ENCODE measurements at places on chromosomes 7 and 10. TPM values are rescaled to one million over a fixed set of nuclear protein-coding genes. Genes with fewer than 3 reads are reported as not detected.

DNA sequence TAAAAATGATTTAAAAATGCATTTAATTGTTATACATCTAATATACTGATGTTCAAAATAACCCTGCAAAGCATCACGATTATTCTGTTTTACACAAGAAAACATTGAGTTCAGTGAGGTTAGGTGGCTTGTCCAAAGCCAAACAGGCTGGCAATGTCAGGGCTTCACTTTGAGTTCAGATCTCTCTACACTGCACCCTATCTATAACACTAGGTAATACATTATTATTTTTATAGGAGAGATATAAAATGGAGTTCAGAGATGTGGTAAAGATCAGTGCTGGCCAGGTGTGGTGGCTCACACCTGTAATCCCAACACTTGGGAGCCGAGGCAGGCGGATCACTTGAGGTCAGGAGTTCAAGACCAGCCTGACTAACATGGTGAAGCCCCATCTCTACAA, 165.9 kb upstream of the MYO3A start:
- no peak for DNase-seq

DNA sequence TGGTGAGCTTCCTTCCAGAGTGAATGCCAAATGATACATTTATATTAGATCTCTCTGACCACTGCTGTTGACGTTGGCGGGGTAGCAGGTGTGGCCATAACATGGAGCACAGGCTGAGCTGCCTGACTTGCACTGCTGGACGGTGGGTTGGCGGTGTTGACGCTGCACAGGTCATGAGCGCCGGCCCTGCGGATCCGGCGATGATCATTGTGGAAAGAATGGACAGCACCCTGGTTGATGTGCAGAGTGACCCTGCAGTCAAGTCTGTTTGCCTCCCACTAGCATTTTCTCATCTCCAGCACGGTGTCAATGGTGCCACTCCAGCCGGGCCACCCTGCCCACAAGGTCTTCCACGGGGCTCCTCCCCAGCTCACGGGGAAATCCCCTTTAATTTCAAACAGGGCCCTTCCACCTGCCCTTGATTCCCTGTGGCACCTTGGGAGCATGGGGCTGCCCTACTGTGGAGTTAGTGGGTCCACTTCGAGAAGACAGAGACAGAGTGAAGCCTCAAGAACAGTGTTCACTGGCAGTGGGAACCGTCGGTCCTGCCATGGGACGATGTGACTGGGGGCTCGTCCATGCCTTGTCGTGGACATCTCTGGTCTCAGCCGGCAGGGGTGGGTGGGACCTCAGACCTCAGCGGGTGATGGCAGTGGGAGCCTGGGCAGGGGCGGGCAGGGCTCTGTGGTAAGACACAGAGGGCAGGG, 613.5 kb downstream of the PTPRN2 start:
- DNase-seq = no peak

DNA sequence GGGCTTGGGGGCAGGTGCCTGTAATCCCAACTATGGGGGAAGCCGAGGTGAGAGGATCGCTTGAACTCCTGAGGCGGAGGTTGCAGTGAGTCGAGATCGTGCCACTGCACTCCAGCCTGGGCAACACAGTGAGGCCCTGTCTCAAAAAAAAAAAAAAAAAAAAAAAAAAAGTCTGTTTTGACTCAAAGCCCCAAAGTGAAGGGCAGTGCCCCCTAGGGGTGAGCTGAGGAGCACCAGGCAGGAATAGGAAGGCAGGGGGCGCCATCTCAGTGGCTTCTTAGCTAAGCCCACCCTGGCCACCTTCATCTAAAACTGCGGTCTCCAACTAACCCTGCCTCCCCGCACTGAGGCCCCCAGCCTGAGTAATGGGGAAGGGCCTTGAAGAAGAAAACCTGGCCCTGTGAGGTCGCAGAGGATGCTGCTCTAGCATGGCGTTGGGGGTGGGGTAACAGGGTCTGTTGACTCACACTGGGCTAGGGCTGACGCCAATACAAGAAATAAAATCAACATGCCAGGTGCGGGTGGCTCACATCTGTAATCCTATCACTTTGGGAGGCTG, 9.8 kb downstream of the PODXL start:
- DNase-seq = peak; percentile 52

TMEM139 gene
- polyA plus RNA-seq = 2.0 TPM

DNA sequence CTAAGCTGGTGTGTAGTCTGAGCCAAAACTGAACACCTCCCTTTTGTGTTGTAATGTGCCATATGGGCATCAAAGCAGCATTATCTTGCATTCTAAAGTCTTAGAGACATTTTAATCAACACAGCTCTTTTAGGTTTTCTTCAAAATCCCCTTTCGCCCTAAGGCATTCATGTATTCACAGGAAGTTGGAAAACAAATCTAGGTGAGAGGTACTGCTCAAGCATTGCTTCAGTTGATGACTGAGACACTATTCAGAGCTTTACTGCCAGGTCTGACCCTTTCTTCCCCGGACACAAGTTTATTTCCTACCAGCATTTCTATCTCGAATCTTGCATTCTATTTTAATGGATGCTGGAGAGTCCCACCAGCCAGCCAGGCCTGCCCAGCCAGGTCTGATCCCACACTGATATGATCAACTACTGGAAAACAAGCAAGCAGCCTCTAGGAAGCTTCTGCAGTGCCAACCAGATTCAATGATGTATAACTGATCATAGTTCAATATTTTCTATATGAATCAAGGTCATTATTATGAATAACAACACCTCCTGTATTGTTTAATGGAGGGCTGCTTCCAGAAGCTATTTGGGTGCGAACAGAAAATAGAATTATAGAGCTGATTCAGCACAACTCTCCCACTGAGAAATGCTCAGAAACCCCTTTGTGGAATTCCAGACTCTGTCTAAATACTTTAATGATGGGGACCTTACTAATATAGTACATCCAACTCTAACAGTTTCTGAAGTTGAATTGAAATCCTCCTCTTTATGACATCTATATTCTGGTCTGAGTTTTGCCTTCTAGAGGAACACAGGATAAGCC, 4.0 kb upstream of the BRAF start:
- no peak for DNase-seq

LLCFC1 gene
- 0.47 TPM for polyA plus RNA-seq

DNA sequence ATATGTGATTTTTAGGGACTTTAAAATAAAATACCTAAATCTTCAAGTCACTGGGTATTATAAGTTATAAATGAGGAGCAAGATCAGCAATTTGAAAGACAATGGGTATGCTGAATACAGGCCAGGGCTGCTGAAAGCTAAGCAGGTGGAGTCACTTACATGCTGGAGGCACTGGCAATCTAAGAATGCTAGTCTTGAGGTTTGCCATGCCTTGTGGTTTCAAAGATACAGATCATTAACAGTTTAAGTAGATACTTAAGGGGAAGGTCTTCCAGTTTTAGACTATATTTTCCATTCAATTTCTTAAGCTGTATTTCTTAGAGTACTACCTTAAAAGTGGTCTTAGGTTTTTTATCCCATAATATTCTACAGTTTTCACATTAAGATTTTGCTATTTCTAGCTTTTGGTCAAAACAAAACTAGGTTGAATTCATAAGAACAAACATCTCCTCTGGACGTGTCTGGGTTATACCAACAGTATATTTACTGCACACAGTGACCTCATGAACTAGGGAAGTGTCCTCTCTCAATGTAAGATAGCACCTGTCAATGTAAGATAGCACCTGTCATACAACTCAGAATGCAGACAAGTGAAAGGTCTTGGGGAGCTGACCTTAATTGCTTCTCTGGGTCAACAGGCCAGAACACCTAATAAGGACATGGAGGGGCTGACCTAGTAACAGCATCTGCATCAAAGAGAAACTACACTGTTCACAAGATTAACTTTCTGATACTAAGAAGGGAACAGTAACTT, 2.0 kb downstream of the SRI start:
- DNase-seq = peak; percentile 35

GPRIN2 gene
- polyA plus RNA-seq = 3.3 TPM

MOGAT3 gene
- not detected for polyA plus RNA-seq

GRCh38 chr7:34277803-34278199, 372.5 kb downstream of the BMPER start:
- DNase-seq = peak; percentile 5

SLC16A9 gene
- 3.5 TPM for polyA plus RNA-seq

DNA sequence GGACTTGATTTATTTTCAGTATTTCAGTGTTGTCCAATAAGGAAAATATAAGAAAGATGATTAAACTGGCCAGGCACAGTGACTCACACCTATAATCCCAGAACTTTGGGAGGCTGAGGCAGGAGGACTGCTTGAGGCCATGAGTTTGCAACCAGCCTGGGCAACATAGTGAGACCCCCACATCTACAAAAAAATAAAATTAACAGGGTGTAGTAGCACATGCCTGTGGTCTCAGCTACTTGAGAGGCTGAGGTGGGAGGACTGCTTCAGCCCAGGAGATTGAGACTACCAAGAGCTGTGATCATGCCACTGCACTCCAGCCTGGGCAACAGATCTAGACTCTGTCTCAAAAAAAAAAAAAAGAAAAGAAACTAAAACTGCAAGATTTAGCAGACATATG, 138.0 kb downstream of the PARD3 start:
- DNase-seq = no peak

DNA sequence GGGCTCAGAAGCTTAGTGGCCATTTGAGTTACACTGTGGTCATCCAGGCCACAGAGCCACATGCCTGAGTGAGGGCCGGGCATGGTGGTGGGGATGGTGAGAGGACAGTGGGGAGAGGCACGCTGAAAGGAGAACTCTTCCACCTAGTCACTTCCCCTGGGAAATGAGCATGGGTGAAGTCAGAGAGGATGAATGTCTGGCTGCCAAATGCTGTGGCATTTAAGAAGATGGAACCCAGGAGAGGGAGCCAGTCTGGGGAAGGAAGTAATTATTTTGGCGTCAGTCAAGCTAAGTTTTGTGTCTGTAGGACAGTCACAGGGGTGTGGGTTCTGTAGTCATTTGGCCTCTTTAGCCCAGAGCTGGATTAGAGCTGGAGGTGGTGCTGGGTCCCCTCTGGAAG, 86.0 kb upstream of the PODXL start:
- DNase-seq = no peak

- no peak for DNase-seq
Measured at GRCh38 chr7:136292365-136292764, 315.2 kb upstream of the MTPN start.

DNA sequence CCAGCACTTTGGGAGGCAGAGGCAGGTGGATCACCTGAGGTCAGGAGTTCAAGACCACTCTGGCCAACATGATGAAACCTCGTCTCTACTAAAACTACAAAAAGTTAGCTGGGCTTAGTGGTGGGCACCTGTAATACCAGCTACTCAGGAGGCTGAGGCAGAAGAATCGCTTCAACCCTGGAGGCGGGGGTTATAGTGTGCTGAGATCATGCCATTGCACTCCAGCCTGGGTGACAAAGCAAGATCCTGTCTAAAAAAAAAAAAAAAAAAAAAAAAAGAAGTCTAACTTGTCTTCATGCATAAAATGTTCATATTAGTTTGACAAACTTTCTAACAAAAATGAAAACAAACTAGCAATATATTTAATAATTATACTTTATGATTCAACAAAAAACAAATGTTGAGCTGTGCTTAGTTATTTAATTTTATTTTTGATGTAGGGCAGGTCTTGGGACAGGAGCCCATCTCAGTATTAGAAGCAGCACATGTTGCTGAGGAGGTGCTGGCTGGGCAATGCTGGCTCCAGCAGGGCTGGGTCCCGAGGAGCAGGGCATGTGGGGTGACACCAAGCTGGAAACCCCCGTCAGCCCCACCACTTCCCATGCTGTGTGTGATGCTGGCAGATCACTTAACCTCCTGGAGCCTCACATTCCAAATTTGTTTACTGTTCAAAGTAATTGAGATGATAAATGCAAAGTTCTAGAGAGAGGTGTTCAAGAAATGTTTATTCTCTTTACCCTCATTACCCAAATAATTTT, 335.3 kb upstream of the KLF6 start:
- DNase-seq = no peak

DNA sequence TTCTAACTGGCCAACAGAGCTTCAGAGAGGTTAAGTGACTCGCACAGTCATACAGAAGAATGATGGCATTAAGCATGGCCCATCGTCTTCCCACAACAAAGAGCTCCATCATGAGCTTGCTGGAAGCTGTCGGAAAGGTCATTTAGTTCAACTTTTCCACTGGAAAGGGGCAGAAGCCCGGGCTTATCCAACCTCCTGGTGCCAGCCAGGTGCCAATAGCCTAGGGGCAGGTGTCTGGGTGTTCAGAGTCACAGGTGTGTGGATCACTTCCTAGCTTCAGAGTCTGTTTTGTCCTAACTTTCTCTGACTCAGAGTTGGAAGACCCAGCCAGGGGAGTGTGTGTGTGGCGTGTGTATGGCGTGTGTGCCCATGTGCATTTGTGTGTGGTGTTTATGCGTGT, 1.3 kb upstream of the TRPV6 start:
- no peak for DNase-seq

DNA sequence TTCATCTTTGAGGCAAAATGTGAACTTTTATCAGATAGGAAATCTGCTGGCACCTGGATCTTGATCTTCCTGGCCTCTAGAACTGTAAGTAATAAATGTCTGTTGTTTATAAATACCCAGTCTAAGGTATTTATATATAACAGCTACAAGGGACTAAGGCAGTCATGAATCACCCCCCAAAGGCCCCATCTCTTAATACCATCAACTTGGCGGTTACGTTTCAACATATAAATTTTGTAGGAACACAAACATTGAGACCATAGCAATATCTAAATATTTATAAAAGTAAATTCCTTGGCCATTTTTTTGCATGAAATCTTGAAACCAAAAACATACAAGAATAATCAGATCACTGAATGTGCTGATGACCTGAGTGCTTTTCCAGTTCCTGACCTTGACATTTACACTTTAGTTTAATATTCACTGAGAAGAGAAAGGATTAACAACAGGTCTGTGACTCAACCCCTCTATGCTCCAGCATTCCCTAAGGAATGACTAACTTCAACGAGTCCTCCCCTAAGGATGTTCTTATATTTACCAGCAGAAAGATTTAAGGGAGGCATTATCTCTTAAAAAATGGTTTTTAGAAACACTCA, 1438.5 kb upstream of the CELF2 start:
- no peak for DNase-seq

- no peak for DNase-seq
Measured at GRCh38 chr7:69422574-69422985, 175.7 kb upstream of the AUTS2 start.

DNA sequence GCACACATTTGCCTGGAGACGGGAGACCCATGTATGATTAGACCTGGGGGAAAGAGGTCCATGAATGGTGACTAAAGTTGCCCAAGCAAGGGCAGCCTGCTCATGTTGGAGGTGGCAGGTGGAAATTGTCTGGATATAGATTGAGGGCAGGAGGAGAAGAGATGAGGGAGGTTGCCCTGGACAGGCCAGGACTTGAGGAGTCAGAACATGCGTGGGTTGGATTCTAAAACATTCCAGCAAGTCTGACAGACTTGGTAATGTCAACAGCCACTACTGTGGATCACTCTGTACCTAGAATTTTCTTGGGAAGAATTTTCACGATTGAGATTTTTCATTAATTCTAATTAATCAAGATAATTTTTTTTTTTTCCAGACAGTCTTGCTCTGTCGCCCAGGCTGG, 19.1 kb upstream of the SVOPL start:
- no peak for DNase-seq

DNA sequence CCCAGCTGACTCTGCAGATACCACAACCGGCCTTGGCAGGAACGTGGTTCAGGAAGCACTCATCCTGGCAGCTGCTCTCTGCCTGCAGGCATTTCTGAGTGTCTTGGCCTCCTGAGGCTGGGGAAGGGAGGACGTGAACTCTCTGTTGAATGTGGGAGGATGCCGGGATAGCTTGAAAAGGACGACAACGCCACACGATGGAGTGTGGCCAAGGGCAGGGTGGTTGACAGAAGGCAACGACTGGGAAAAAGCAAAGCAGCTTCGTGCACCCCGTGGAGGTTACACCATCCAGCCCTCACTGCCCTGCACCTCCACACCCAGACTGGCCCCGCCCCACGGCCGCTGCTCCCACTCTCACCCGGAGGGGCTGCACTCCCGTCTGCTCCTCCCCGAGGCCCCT, 466.1 kb upstream of the FOXK1 start:
- no peak for DNase-seq

Measured in cardiac muscle cell (in vitro differentiated cells and primary cell).